ENCODE measurements at places on chromosomes 16 and 17.

DNA sequence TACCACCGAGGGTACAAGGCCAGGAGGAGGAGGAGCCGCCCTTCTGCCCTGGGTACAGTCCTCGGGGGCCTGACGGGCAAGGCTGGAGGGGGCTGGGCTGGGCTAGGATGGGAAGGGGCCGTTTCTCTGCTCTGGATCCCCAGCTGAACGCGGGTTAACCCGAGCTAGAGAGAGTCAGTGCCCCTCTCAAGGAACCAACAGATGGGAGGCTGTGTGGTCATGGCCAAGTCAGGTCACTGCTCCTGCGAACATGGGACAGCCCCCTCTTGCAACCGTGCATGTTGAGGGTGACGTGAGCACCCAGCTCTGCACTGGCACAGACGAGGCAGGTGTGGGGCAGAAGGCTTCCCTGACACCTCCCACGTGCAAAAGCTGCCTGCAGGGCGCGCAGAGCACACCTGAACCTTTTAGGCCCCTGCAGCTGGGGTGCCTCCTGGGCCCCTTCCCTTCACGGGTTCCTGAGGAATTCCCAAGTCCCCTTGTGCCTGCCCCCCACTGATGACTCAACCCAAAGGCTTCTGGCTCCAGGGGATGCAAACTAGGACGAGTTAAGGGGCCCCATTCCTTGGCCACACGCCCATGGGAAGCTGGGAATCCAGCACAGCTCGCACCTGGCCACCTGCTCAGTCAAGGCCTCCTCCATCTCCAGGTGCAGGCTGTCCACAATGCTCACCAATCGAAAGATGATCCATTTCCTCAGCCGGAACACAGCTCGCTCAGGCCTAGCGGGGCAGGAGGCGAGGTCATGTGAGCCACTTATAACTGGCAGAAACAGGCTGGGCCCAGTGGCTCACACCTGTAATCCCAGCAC lies 6.3 kb downstream of the MYBBP1A start:
- no peak for DNase-seq

DNA sequence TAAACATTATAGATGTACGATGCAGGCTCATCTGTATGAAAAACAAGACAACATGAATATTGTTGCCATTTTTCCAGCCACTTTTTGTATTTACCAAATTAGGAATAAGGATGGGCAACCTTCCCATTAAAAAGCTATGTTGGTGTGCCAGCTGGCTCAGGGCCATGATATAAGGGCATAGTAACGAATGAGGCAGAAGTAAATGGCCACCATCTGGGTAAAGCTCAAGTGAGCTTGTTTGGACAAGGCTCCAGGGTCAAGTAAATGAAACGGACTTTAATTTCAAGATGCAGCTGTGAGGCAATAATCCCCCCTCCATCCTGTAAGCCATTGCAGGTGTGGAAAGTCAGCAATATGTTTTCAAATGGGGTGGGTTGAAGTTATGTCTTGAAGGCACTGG lies 930.9 kb upstream of the CDH8 start:
- no peak for DNase-seq

- DNase-seq: no peak
Observed at GRCh38 chr16:88400186-88400585, 17.4 kb downstream of the ZNF469 start.

DNA sequence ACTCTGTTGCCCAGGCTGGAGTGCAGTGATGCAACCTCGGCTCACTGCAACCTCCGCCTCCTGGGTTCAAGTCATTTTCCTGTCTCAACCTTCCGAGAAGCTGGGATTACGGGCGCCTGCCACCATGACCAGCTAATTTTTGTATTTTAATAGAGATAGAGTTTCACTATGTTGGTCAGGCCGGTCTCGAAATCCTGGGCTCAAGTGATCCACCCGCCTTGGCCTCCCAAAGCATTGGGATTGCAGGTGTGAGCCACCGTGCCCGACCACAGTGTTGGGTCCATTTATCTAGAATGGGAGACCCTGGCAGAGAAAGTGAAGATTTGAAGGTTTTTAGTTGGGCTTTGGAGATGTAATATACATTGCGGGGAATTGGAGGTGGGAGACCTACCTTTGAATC lies 70.1 kb downstream of the SNX29 start:
- DNase-seq: no peak

DNA sequence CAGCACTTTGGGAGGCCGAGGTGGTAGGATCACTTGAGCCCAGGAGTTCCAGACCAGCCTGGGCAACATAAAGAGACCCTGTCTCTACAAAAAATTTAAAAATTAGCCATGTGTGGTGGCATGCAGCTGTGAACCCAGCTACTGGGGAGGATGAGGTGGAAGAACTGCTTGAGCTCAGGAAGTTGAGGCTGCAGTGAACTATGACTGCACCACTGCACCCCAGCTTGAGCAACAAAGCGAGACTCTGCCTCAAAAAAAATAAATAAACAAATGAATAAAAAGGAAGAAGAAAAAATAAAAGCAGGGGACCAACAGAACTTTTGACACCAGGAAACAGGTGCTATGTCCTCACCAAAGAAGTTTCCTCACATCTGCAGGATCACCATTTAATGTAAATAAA lies 14.2 kb downstream of the TERF2 start:
- no peak for DNase-seq

GRCh38 chr16:50318796-50319578 lies 49.8 kb downstream of the BRD7 start:
- DNase-seq: no peak

DNA sequence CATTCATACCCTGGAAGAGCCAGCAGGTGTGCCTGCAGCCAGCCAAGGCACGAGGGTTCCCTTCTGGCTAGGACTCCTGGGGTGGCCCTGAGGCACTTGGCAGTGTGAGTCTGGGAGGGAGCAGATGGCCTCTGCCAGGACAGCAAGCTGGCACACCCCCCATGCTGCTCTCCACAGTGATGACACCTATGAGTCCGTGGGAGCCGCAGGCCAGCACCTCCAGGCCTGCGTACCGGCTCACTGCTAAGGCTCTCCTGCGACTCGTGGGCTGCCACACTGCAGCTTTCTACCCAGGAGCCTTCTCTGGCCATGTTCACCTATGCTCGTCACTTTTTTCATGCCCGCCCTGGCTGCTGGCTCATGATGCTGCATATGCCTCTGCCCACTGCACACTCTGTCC lies 68.1 kb downstream of the NDEL1 start:
- no peak for DNase-seq

DNA sequence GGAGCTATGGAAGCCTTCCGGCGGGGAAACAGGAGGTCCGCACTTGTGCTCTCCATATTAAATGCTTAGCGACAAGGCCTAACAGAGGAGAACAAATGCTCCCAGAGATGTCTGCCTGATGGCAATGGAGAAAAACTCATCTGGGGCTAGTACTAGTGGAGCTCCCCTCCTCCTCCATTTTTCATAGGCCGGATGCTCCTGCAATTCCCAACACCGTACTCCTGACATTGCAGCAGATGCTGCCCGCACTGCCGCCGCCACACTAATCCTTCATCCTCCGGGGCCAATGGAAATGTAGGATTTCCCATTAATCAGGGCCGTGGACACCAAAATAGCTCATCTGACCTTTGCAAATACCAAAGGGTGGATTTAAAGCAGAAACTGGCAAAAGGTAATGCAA lies 27.5 kb downstream of the TOM1L2 start:
- no peak for DNase-seq

DNA sequence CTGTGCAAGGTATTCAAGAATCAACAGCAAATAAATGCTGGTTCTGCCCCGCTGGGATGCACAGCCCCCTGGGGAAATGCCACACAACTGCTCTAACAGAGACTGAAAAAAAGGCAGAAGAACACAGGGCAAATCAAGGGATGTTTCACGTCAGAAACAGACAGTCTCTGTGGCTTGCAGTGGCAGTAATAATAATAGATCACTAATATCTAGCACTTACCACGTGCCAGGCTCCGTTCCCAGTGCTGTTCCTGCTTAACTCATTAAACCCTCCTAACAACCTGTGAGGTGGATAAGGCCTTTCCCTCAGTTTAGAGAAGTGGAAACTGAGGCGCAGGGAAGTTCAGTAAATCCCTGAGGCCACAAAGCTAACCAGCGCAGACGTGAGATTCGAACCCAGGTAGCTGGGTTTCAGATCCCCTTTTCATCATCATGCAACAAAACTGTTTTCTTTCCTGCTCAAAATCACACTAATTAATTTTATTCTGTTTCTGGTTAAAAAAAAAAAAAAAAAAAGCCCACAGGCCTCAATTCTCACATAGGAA lies 36.7 kb downstream of the ARHGAP17 start:
- no peak for DNase-seq

GRCh38 chr17:33560165-33560564 lies 267.1 kb upstream of the ASIC2 start:
- no peak for DNase-seq

DNA sequence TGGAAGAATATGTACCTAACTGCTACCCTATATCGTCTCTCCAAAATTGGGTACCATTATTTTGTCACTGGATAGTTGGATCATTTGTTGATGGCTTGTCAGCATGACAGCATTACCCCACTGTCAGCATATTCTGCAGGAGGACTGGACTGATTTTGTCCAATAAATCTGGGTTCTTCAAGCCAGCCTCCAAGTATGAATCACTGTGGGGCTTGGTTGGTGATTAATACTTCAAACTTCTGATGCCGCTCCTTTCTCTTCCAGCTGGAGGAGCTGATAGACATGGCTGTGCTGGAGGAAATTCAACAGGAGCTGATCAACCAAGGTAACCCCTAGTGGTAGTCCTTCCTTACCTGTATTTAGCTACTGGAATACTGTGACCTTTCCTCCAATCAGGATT lies 2.5 kb downstream of the RPAIN start:
- DNase-seq: no peak
